Osteoblast (primary cell): ENCODE measurements at places on chromosomes 12 and 14. TPM values are rescaled to one million over a fixed set of nuclear protein-coding genes. Genes with fewer than 3 reads are reported as not detected.
A peak's percentile ranks its signal among the peaks of the same experiment; 100 is the strongest.

Gene TMEM229B
- 5.8 and 8.3 TPM in 2 replicates for total RNA-seq

Gene SERPINA3
- total RNA-seq, result 2.7 and 5.1 TPM in 2 replicates

Gene SHMT2
- total RNA-seq, result 384 and 408 TPM in 2 replicates

Gene PROX2
- not detected in 2 replicates for total RNA-seq

Gene FBRSL1
- 2.7 and 12.3 TPM in 2 replicates for total RNA-seq

Gene MYO1H
- total RNA-seq, result 1.5 TPM in 1 of 2 replicates, not detected in the other

GRCh38 chr12:3432868-3433267, 58.1 kb upstream of the PRMT8 start:
- no peak for DNase-seq

- no peak for DNase-seq
Observed at GRCh38 chr12:41242603-41243002, 54.5 kb downstream of the PDZRN4 start.

GRCh38 chr12:43113135-43113534, 438.9 kb downstream of the ADAMTS20 start:
- no peak for DNase-seq

- peak; percentile 79 for DNase-seq
Observed at GRCh38 chr12:65881348-65881961, 57.2 kb downstream of the HMGA2 start.

DNA sequence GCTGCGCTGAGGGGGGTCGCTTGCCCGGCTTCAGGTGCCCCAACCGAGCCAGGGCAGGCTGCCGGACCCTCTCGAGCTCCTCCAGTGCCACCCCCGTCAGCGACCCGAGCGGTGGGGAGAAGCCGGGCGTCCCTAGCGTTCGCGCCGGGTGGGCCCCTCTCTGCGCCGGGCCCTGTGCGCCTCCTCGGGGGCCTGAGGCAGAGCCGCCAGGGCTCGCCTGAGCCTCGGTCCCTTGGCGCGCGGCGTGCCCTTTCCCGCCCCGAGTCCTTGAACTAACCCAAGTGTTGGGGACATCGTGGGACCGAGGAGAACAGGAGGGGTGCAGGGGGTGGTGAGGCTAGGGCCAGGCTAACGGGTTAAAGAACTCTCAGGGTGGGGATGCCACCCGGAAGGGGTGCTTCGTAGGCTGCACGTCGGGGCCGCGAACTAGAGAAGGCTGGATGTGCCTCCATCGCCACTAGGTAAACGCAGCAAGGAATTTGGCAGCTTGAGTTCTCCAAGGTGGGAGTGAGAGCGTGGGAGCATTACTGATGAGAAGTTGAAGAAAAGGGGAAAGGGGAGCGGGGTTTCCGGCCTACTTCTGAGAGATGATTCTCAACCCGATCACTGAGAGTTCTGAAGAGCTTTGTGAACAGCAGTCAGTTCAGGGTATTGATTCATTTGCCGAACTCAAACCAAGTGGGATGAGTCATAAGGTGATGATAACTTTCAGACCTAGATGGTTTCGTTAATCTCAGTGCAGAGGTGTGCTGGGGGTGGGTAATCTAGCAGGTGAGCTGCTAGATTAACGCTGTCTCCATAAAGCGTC, 618 bp downstream of the RNF34 start:
- peak; percentile 51 for DNase-seq
